ENCODE measurements at places on chromosomes 7 and 10.

GRCh38 chr7:4056552-4057288 lies 625.4 kb upstream of the FOXK1 start:
- no peak for DNase-seq

- no peak for DNase-seq
These were observed 11.0 kb downstream of the GRID1 start for GRCh38 chr10:86355571-86356038.

DNA sequence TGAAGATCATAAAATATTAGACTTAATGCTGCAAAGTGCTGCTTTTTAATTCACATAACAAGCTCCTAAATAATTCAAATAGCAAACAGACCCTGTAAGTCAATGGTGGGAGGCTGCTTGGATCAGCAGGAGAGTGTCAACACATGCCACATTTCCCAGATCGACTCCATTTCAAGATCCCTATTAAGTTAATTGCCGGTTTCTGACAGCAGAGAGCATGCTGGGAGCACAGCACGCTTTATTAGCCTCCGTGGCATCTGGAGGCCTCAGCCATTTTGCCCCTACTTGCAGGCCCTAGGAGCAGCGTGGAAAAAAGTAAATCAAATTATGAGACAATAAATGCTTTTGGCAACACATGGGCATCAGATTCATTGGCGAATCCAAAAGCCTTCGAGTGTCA lies 201.0 kb downstream of the EMX2 start:
- no peak for DNase-seq

DNA sequence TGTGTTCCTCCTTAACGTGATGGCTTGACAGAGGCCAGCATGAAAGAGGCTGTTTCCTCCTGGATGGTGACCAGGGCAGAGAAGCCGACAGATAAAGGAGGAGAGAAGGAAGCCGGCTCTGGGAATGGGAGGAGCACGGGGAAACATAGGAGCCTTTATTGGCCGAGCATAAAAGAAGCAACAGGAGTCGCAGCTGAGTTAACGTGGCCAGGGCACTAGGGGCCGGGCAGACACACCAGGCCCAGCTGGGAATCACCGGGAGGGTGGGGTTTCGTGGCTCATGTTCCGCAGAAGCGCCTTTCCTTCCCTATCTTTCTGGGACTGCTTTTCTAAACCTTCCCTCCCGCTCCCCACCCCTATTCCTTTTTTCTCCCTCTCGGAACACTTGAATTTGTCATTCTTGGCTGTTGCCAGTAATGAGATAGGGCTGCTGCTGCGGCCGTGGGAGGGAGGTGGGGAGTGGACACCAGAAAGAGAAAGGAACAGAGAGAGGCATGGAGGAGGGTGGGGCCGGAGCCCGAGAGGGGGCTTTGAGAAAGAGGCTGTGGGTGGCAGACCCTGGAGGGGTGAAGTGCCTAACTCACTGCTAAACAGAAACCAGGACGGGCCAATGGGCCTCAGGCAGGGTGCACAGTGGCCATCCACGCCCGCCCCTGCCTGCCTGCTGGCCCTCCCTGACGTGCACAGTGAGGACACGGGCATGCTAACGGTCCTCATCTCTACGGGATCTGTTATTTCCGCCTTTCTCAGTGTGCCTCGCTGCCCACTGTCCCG lies 65.2 kb downstream of the COL13A1 start:
- DNase-seq, result no peak

DNA sequence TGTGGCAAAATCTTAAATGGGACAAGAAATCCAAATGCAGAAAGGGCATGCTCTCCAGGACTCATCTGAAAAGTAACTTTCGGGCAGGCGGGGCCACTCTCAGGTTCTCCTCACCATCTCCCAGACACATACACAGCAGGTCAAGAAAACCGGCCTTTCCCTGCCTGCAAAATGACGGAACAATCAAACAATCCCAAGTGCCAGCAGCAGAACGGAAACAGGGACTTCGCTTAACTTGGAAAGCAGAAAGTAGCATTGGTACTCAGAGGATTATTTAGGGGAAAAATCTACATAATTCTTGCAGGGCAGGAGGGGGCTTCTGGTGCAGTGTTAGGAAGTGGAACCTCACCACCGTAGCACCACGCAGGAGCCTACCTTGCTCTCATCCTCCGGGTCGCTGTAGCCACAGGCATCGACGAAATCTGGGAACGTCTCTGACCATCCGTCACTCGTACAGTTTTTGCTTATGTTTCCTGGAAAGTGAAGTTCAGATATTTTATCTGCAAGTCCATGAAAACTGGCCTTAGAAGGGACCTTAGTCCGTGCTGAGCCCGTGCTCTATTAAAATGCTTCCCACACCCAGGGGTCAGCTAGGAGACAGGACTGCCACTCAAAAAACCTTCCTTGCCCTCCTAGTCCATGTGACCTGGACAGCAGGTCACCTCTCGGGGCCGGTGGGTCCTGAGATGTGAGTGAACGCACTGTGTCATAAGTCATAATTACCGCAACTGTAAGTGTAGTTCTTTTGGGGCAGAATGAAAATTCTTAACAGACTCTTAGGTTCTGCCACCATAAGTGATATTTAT lies 41.1 kb downstream of the VIPR2 start:
- DNase-seq, result no peak

- no peak for DNase-seq
These were observed 23.9 kb downstream of the ATP6V1F start for GRCh38 chr7:128886391-128887168.
